Activated CD4-positive, alpha-beta T cell treated with anti-CD3 and anti-CD28 coated beads for 48 hours (primary cell): ENCODE measurements at places on chromosomes 11 and 22.

- DNase-seq, result no peak
Measured at GRCh38 chr11:3709977-3710376, 38.8 kb upstream of the CHRNA10 start.

DNA sequence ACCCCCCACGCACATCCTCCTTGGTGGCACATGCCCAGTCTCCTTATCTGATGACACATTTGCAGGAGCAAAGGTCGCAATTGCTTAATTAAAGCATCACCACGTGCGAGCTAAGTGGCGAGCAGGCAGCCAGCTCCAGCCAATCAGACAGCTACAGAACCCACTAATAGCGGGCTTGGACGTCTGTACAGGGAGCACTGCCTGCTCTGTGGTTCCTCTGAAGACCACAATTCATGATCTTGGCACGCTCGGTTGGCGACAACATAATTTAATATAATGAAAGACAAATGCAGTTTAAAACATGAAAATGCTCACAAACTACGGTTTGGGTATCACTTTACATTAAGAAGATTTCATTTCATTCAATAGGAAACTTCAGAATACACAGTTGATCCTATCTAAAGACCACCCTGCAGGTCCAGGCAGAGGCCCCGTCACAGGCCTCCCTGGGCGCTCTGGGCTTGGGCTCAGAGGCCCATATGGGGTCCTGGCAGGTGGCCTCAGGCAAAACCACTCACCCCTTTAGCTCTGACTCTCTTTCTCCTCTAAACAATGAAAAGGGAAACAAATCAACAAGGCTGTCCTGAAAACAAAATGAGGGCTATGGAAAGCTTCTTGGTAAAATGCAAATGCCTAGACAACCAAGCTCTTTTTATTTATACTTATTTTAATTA, 10.4 kb downstream of the PACSIN2 start:
- no peak for DNase-seq

GRCh38 chr11:722346-722811, 16.3 kb downstream of the EPS8L2 start:
- no peak for DNase-seq

DNA sequence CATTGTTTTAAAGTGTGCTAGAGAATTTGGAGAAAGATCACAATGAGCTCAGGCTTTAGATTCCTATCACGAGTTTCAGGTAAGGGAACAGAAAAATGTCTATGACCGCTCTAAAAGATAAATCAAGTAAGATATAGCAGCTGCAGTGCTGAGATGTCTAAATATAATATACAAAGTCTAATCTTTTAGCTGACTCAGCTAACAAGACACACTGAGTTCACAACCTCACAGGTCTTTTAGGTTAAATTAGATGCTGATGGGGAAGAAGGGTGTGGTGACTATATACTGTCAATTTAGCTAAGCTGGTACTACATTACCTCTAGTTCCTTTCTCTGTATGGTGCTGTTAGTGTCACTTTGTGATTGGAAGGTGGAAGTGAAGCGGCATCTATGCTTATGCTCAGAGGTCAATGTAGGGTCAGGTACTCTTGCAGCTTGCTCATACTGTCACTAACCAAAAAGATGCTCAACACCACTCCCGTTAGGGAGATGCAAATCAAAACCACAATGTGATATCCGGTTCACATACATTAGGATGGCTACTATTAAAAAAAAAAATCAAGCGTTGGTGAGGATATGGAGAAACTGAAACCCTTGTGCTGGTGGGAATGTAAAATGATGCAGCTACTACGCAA, 283.5 kb downstream of the SWAP70 start:
- no peak for DNase-seq

GRCh38 chr11:57438345-57439285, 11.7 kb upstream of the SLC43A3 start:
- no peak for DNase-seq

DNA sequence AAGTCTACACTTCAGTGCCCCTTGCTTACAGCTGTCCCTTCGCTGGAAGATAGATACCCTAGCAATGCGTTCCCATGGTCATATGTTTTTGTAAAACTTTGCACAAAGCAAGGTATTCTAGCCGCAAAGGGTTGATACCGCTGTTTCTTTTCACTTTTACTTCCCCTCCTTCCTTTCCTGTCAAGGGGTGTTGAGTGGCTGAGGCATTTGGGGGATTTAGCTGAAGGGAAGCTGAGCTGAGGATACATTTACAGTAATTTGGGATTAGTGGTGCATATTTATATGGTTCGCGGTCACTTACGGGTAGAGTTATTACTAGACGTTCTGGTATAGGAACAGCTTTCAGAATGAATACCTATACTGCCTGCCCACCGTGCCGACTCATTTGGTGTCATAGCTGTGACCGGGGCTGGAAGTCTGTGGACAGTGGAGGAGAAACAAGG, 86.9 kb upstream of the WNT11 start:
- peak; percentile 53 for DNase-seq

GRCh38 chr11:12377106-12377823, at the start of gene PARVA:
Gene PARVA (plus strand): TSS chr11:12377571. CDS start chr11:12377648, 77 bp downstream.
- no peak for DNase-seq

DNA sequence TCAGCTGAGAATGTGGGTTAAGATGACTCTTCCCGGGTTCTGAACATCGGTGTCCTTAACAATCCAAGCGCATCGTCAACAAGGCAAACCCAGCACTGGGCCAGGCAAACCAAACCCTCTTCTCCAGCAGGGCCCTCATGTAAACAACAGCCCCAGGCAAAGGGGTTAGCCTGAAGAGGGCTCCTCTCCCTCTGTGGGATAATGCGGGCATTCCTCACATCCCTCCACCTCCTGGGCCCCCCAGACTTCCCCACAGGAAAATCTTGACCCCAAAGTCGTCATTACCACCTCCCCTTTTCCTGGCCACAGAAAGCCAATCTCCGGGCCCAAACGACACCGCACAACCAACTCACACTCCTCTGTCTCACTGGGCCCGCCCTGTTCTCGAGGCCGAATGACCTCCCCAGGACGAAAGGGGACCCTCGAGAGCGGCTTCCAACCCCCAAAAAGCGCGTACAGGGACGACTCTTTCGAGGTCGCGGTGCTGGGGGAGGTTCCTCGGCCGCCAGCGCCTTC, 566 bp downstream of the DDB1 start:
- peak; percentile 31 for DNase-seq

GRCh38 chr11:69126286-69126685, 29.4 kb upstream of the SMIM38 start:
- no peak for DNase-seq

DNA sequence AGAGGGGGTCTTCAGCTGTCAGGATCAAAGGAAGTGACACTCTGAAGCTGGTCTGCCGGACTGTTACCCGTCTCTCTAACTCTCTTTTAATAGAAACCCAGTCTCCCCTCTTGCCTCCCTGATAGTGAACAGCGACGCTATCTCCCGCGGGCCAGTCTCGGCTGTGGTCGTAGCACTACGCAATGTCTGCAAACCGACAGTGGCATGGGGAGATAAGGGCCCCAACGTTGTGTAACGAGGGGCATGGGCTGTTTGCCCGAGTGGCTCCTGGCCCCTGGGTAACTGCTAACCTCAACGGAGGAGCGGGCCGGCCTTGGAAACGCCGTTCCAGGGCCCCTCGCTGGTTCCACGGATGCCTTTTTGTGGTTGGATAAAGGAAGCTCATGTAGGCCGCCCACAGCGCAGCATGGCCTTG, 23.3 kb downstream of the ZBTB16 start:
- no peak for DNase-seq

GRCh38 chr22:38043151-38044039, 13.8 kb upstream of the PICK1 start:
- no peak for DNase-seq

GRCh38 chr11:65555693-65556231, 2.4 kb downstream of the LTBP3 start:
- peak; percentile 49 for DNase-seq

DNA sequence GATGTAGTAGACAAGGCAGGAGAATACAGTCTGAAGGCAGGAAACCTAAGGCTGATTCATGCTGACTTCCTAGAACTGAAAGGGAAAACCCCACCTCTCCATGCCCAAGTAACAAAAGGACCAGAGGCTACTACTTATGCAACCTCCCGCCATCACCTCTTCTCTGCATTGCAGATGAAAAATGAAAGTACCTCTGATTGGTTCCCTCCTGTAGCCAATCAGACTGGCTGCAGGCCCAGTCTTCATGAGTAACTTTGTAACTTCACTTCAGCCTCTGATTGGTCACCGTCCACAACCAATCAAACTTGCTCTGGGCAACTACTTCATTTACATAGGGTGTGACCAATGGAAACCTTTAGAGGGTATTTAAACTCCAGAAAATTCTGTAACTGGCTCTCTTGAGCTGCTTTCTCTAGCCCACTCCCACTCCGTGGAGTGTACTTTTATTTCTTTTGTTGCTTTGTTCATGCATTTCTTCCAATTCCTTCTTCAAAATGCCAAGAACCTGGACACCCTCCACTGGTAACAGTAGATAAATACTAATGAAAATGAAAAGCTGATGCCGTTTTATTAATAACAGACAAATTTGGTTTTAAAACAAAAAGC, 5.2 kb upstream of the MAP6 start:
- peak; percentile 68 for DNase-seq

DNA sequence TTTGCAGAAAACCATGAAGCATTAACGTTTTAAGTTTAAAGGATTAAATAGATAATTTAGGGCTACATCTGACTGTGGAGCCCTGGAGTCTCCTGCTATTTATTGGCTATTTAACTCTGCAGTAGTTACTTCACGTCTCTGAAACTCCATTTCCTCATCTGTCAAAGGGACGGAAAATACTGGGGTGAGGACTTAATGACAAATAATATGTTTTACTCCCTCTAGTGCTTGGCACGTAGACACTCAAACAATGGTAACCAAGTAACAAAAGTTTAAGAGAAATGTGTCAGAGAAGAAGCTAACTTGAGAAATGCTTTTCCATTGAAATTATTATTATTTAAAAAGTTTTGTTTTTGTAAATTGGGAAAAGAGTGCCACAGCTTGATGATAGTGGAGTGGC, 130.7 kb upstream of the RCN1 start:
- no peak for DNase-seq

DNA sequence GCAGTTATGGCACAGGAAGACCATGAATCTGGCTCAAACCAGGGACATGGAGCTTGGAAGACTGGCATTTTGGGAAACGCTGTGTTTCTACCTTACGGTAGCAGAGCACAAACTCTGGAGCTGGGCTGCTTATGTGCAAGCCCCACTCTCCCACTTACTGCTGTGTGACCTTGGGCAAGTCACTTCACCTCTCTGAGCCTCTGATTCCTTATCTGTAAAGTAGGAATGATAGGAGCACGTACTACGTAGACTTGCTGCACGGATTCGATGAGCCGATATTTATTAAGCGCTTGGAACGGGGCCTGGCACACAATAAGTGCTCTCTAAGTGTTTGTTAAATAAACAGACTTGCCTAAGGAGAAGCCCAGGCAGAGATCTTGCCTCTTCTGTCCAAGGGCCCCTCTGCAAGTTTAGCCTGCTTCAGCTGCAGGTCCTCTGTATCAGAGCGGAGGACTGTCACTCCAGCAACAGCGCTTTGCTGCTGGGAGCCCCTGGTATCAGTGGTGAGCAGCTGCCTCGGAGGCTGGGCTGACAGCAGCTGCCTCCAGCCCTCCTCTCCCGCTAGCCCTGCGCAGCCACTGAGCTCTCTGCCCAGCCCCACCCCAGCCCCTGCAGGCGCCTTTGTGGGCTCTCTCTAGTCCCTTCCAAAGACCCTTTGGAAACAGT, 96.9 kb upstream of the ANO1 start:
- no peak for DNase-seq

GRCh38 chr11:93114304-93114703, 83.5 kb downstream of the SLC36A4 start:
- no peak for DNase-seq

DNA sequence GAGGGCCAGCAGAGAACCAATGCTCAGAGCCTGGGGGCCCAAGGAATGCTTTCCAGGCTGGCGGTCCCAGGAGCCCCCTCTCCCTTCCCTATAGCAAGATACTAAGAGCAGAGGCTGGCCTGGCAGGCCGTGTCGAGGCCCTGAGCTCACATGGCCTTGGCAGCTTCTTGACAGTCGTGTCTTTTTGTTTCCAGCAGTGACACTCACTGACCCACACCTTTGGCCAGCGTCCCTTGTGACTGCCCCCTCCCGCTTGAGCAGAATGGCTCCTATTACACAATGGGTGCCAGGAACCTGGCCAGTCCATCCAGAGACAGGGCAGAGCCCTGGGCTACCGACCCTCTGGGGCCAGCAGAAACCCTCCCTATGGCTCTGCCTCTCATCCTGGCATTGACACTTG, 6.4 kb upstream of the CCND1 start:
- DNase-seq, result no peak

GRCh38 chr11:79040348-79040747, 400.5 kb downstream of the TENM4 start:
- DNase-seq, result no peak

DNA sequence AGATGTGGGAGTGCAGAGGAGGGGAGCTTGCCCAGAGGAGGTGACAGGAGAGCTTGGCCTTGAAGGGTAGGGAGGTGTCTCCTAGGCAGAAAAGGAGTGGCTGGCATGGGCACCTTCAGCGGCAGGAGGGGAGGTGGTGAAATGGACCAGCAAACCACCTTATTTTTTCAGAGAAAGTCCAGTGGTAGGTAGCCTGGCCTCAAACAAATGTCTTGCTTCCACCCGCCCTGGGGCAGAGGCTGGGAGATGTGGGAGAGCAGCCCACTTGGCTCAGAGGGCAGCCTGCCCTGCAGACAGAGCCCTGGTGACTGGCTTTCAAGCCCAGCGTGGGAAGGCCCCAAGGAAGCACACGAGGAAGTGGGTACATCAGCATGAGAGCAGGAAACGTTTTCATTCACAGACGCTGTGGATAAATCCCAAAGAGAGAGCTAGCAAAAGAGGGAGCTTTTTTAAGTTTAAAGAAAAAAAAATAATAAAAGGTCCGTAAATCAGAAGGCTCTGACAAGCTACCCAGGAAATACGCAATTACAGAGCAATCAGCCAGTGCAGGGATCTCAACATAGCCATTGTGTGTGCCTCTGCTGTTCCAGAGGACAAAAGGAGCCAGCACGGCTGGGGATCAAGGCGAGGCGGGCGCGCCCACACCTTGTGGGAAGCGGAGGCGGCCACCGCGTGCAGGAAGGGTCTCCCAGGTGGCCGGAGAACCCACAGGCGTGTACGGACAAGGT, 238.7 kb upstream of the PLET1 start:
- no peak for DNase-seq

DNA sequence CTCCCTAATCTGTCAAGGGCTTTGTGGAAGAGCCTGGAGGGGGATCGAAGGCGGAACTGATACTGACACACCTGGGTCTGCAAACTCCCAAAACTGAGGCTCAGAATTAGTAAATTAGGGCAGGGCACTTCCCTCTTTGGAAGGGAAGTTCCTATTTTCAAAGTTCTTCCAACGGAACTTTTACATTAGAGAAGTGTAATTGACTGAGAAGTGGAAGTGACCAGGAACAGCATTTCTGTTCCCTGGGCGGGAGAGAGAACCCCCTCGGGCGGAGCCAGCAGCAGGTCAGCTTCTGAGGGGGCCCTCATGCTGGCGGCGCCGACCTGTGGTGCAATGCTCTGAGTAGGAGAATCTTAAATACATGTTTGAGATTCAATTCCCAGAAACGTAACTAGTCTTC, 1.1 kb upstream of the CBL start:
- no peak for DNase-seq

DNA sequence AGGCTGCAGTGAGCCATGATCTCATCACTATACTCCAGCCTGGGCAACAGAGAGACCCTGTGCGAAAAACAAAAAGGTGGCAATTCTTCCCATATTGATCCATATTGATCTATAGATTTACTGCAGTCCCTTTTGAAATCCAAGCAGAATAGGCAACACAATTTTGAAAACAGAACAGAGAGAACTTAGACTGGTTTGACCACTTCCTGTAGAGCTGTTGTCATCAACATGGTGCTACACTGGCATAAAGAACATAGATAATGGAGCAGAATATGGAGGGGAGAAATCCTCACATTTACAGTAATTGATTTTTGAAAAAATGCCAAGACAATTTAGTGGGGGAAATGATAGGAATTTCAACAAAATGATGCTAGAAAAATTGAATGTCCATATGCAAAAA, 34.1 kb downstream of the GRK3 start:
- DNase-seq, result no peak
